ENCODE measurements at places on chromosomes 2 and 18.

DNA sequence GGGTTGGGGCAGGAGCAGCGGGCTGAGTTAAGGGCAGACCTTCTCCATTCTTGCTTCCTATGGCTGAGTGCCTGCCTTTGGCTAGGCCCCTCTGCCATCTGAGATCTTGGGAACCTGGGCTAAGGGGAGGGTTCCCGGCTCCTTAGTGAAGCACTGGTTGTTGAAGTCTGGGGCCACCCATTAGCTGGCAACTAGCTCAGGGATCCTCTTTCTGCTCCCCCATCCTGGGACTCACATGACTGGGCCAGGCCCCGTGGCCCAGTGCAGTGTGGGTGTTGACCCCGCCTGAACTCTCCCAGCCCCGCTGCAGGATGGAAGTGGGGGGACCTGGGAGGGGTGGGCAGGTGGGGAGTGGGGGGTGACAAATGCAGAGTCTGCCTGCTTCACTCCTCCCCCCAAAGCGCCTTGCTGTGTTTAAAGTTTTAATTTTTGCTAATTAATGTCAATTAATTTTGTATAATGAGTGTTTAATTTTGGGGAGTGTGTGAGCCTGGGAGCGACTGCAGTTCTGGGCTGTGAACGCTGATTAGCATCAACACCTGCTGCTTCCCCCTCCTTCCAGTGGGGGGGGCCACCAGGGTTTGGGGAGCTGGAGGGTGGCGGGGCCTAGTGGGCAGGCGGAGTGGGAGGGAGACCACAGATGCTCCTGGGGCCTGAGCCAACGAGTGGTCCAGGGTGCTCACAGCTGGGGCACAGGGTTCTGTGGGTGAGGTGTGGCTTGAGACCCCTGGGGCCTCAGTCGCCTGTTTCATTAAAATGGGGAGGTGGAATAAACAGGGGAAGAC is 55.2 kb downstream of the EMX1 start:
- DNase-seq, result no peak

DNA sequence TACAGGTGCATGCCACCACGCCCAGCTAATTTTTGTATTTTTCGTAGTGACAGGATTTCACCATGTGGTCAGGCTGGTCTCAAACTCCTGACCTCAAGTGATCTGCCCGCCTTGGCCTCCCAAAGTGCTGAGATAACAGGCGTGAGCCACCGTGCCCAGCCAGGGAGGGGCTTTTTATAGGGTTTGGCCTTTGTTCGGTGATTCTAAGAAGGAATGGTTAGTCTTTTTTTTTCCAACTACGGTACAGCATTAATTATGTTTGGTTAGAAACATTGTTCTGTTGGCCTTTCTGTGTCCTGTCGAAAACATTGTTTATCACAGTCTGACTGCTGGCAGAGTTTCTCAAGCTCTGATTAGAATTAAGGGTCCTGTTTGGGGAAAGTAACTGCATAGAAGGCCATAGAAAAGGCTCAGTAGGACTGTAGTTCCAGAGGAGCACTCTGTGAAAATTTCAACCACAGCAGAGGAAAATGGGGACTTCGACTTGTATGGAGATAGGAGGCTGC is 19.3 kb upstream of the SMCHD1 start:
- no peak for DNase-seq

- no peak for DNase-seq
Observed at GRCh38 chr18:53441761-53442414, 782.6 kb downstream of the MBD2 start.

DNA sequence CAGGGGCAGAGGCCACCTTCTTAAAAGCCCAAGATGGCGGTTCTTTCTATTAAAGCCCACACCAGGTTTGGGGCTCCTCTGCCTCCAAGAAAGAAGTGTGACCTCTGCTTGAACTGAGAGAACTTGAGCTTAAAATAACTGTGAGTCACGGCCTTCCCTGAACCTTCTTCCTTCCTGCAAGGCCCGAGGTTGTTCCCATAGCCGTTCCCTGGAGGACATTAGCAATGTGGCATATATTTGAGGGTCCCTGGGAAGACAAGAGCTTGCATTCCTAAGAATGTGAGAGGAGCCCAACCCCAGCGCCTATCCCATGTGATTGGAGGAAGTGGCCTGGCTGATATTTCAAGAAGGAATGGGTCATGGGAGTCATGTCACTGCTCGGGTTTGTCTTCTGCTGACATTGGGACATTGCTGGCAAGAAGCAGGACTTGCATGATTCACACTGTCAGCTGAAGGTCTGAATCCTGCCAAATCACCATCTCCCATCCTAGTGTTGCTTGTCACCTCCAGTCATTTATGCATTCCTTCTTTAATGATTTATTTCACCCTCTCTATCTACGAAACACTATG is 168.1 kb downstream of the TRIB2 start:
- DNase-seq, result no peak

DNA sequence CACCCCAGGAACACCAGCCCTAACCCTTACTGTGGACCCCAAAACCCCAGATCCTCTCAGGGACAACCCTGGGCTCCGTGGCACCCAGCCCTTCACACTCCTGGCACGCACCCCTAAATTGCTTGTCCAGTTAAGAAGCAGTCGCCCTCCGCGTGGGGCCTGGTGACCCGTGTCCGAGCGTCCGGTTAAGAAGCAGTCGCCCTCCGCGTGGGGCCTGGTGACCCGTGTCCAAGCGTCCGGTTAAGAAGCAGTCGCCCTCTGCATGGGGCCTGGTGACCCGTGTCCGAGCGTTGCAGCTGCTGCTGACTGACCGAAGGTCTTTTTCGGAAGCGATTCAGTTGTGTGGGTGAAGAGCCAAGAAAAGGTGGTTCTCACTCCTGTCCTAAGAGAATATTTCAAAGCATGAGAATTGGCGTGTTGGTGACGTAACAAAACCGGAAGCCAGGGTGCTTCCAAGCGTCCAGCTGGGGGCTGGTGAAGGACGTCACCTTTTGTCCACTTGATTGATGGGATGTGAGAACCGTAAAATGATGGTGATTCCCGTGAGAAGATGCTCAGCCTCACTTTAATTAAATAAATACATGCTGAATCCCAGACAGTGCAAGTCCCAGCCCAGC is 70.5 kb downstream of the KCNG2 start:
- DNase-seq, result no peak

GRCh38 chr2:109238580-109238979 is 109.6 kb downstream of the SH3RF3 start:
- DNase-seq, result peak; percentile 65

DNA sequence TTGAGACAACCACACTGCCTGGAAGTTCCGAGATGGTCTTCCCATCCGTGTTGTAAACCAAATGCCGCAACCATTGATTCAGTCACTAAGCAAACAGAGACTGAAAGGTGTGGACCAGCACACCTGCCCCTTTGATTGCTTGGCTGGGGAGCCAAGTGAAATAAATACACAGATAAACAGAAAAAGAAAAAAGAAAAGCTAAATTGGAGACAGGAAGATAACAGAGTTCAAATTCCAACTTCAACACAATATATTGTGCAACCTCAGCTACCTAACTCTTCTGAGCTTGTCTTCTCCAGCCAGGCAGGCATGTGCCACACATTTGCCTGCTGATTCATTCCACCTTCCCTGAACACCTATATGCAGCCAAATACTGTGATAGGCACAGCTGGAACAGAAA is 110.9 kb downstream of the PID1 start:
- DNase-seq, result no peak

GRCh38 chr2:229715895-229716507 is 1.6 kb upstream of the DNER start:
- peak; percentile 85 for DNase-seq

DNA sequence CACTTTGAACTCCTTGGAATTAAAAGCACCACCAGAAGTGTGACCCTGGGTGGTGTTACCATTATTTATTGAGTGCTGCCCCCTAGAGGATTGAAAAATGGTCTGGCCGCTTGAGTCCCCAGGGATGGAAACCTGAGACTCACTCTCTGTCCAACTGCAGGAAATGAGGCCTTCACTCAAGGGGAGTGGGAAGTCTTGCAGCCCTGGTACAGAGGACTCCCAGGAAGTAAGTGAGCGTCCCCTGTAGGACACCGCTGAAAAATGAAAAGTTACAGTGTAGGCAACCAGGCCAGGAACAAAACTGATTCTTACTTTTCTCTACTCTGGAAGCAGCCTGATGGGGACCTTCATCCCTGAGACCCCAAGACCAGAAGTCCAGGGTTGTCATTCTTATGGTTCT is 2.2 kb upstream of the NRP2 start:
- peak; percentile 95 for DNase-seq

GRCh38 chr2:20567159-20567925 is 83.6 kb downstream of the HS1BP3 start:
- DNase-seq, result no peak

GRCh38 chr18:7958081-7958896 is 391.2 kb downstream of the PTPRM start:
- no peak for DNase-seq

DNA sequence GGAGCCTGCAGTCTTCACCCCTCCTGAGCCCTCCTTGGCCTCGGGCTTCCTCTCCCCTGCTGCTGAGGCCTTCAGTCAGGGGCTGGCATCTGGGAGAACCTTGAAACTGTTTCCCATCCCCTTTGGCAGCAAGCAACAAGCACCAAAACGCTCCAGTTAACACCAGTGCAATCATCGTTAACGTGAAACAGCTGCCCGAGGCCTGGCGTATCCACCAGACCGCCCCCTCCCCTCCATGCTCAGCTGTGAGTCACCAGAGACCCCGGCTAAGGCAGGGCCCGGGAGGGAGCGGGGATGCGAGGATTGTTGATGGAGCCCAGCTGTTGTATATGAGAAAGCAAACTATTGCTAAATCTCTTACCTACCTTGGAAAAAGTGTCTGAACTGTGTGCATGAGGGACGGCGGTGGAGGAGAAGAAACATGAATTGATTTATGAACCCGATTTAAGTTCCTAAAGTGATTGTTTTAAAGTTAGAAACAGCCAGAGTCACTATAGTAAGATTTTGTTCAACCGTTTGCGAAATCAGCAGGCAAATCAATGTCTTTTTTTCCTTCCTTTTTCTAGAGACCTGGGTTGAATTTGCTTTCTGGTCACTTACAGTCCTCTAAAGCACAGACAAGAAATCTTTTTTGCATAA is 5.2 kb downstream of the ZFP36L2 start:
- peak; percentile 77 for DNase-seq

DNA sequence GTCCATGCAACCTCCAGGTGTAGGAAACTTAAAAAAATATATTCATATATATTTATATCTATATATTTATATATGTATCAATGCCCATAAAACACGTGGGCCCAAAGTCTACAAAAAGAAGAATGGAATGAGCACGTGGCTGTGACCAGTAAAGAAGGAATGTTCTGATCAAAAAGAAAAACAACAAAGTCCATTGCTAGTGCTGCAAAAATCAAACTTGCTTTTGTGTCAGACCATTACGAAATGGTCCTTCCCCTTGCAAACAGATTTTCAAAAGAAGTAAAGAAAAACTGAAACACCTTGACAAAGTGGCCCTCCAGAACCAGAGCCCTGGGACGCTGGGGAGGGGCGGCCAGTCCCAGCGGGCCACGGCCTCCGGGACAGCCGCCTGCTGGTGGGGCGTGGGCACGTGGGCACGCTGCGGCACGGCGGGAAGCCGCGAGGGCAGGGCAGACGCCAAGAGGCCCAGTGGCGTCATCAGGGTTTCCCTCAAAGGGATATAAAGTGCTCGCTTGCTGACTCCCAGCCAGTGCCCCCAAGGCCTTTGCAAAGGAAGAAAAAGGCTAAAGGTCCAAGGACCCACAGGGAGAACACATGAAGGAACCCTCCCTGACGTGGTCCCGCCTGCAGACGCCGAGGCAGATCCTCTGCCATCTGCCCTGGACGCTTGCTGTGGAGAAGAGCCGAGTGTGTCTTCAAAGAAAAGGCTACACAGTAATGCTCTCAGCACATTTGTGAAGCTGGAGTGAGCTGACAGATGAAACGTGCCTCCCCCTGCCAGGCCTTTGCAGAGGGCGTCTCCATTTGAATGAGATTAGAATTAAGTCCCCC is 201.8 kb downstream of the TWIST2 start:
- DNase-seq, result no peak

GRCh38 chr2:236508466-236508865 is 61.2 kb upstream of the ACKR3 start:
- no peak for DNase-seq

- DNase-seq, result no peak
Observed at GRCh38 chr2:239149501-239149900, 251.3 kb downstream of the HDAC4 start.

DNA sequence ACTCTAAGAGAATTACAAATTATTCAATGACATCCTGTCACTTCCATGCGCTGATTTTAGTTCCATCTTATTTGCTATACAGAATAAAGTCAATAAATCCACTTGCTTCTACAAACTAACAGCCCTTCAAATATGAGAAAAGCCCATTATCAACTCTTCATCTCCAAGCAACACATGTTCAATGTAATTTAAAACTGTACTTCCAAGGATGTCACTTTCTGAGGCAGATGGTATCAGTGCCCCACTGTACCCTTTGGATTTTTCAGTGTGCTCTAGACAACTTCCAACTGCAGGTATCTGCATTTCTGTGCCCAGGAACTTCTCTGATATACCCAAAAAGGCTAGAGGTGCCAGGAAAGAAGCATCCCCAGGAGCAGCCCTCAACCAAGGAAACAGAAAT is 87.6 kb downstream of the SMAD2 start:
- DNase-seq, result no peak

DNA sequence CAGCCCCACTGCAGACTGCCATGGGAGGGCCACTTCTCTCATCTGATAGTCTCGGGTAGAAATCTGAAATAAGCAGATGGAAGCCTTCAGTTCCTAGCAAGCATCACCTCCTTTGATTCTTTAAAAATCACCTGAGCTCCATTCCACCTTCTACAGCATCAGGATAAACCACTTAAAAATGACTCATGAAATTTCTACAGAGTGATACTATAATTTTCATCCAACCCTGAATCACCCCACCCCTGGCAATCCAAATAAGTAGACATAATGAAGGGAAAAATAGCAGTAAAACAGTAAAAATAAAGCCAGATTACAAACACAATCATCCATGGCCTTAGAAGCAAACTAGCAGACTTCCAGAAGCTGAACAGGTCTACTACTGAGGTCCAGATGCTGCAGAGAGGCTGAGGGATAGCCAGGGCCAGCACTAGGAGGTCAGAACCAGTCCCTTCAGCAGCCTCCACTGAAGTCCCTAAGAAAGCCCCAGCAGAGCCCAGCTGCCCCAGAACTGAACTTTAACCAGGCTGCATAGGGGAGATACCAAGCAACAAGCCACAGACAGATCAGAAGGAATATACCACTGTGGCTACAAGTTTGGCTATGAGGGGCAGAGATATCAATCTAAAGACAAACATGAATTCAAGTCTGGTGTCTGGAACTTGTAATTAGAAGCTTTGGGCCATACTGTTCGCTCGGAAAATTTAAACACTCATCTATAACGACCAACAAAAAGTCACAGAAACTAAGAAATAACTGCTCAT is 54.7 kb upstream of the RNU4ATAC start:
- DNase-seq, result no peak

DNA sequence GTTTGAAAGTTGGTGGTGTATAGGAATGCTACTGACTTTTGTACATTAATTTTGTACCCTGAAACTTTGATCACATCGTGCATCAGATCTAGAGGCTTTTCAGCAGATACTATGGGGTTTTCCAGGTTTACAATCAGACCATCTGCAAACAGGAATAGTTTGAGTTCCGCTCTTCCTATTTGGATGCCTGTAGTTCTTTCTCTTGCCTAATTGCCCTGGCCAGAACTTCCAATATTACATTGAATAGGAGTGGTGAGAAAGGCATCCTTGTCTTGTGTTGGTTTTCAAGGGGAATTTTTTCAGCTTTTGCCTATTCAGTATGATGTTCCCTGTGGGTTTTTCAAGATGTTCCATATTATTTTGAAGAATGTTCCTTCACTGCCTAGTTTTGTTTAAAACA is 633.5 kb downstream of the KCNJ3 start:
- no peak for DNase-seq

Data from Karpas-422 (cell line).